Diencephalon (tissue), 1 donor: ENCODE measurements at places on chromosomes 6 and 20. TPM values are rescaled to one million over a fixed set of nuclear protein-coding genes. Genes with fewer than 3 reads are reported as not detected.

INSM1 gene
- total RNA-seq: 8.8 TPM

TAAR2 gene
- total RNA-seq: not detected

HMGCLL1 gene
- total RNA-seq: 62.5 TPM

OR2H1 gene
- not detected for total RNA-seq

SAMD5 gene
- total RNA-seq: 26.3 TPM

THBD gene
- total RNA-seq: 1.8 TPM

ANGPT4 gene
- total RNA-seq: 0.23 TPM

IL17A gene
- total RNA-seq: not detected

RAB44 gene
- not detected for total RNA-seq

DDR1 gene
- 164 TPM for total RNA-seq

TXNDC5 gene
- 46.8 TPM for total RNA-seq

CST3 gene
- 422 TPM for total RNA-seq

PRDM1 gene
- total RNA-seq: 1.8 TPM

TULP4 gene
- total RNA-seq: 990 TPM

DYNLT2 gene
- 2.5 TPM for total RNA-seq

OVOL2 gene
- total RNA-seq: not detected

BTN1A1 gene
- total RNA-seq: not detected

ATP9A gene
- total RNA-seq: 390 TPM

ADGRF5 gene
- total RNA-seq: 9.9 TPM

MATN4 gene
- total RNA-seq: 4.8 TPM

ALDH5A1 gene
- total RNA-seq: 43.6 TPM

ZFP57 gene
- total RNA-seq: 0.23 TPM

GLP1R gene
- total RNA-seq: 1.6 TPM

PTGIS gene
- total RNA-seq: 11.1 TPM

TPMT gene
- 15.7 TPM for total RNA-seq

RPP40 gene
- total RNA-seq: 19.1 TPM

STX11 gene
- 1.4 TPM for total RNA-seq

CTSZ gene
- 18.7 TPM for total RNA-seq

PIGT gene
- 25.8 TPM for total RNA-seq

GLO1 gene
- total RNA-seq: 137 TPM

TREM2 gene
- total RNA-seq: 8.5 TPM

TMEM244 gene
- not detected for total RNA-seq

SOX18 gene
- 1.6 TPM for total RNA-seq

BLOC1S5 gene
- total RNA-seq: 19.1 TPM

KCNQ2 gene
- total RNA-seq: 188 TPM

GTSF1L gene
- not detected for total RNA-seq

DPPA5 gene
- not detected for total RNA-seq

COL10A1 gene
- not detected for total RNA-seq

PTPRT gene
- total RNA-seq: 41.5 TPM

B3GAT2 gene
- total RNA-seq: 55.1 TPM

TBXT gene
- not detected for total RNA-seq

SLPI gene
- total RNA-seq: not detected

TINAG gene
- total RNA-seq: not detected

PRR18 gene
- total RNA-seq: 2.5 TPM

BPIFB4 gene
- total RNA-seq: not detected

BCAS1 gene
- 11.8 TPM for total RNA-seq

ADAM33 gene
- 2.5 TPM for total RNA-seq

WASF1 gene
- total RNA-seq: 66.4 TPM

MAD2L1BP gene
- 23.1 TPM for total RNA-seq

TCP11 gene
- 0.23 TPM for total RNA-seq

ZNF311 gene
- total RNA-seq: 5.8 TPM

KHDC1L gene
- total RNA-seq: 0.69 TPM

KIAA1755 gene
- 1.8 TPM for total RNA-seq

TEAD3 gene
- 0.23 TPM for total RNA-seq

TREML2 gene
- total RNA-seq: not detected

FAM209B gene
- not detected for total RNA-seq

MOCS3 gene
- 8.1 TPM for total RNA-seq
